ENCODE measurements at places on chromosomes 3 and 15. TPM values are rescaled to one million over a fixed set of nuclear protein-coding genes. Genes with fewer than 3 reads are reported as not detected.

DNA sequence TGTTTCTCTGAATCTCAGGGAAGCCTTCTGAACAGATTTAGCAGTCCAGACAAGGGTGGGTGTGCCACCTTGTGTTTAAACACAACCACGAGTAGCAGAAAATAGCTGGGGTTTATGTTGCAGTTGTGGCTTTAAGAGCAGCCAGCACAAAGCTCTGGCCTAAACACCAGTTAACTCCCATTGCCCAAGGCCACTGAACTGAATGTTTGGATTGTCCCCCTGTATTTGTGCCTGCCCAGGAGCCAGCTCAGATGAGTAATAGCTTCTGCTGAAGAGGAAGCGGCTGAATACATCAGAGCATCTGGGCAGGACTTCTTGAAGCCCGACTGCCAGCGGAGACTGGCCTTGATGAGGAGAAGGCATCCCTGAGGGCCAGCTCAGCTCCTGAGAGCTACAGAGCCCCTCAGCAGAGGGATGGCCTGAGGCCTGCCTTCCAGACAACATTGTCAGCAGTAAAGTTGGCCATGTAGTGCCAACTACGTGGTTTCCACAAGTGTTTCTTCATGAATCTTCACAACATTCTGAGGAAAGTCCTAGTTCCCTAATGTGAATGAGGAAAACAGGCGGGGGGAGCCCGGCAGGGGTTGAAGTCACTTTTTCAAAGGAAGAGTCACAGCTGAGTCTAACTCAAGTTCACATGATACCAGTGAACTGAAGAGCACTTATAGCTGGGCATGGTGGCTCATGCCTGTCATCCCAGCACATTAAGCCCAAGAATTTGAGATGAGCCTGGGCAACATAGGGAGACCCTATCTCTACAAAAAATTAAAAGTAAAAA, 65.8 kb upstream of the ZBTB38 start:
- peaks cover 2% of the 10 kb centered on the region for H3K36me3 ChIP-seq
- peak overlapping the region; percentile 74 for H3K27ac ChIP-seq
- H3K27me3 ChIP-seq: no peaks in the 10 kb centered on the region
- no peak for DNase-seq
- peaks cover 23% of the 10 kb centered on the region for H3K4me1 ChIP-seq

DNA sequence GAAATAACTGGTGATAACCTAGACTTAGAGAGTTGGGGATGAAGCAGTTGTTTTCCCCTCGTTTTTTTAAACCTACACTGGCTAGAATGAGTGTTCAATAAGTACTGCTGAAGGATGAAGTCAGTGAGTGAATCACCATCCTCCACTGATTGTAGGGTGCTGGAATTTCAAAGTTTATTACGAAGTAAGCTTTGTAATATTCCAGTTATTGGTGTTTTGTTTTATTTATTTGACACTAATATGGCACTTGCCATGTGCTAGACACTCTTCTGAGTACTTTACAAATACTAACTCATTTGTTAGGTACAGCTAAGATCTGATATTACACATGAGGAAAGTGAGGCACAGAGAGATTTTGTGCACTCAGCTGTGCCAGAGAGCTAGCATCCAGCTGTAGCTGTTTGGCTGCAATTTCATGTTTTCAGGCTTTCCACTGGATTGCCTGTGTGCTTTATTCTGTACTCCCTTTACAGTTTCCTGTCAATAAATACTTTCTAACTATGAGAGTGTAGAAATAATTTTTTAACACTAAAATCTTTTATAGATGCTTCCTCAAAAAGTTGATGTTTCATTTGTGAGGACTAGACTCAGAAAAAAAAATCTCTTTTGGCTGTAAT, 5.8 kb downstream of the MAP2K5 start:
- H3K27ac ChIP-seq: peak overlapping the region; percentile 46
- peaks cover 41% of the 10 kb centered on the region for H3K4me1 ChIP-seq
- H3K4me3 ChIP-seq: no peak overlapping the region
- H3K36me3 ChIP-seq: peaks cover 2% of the 10 kb centered on the region
- no peak for DNase-seq

DNA sequence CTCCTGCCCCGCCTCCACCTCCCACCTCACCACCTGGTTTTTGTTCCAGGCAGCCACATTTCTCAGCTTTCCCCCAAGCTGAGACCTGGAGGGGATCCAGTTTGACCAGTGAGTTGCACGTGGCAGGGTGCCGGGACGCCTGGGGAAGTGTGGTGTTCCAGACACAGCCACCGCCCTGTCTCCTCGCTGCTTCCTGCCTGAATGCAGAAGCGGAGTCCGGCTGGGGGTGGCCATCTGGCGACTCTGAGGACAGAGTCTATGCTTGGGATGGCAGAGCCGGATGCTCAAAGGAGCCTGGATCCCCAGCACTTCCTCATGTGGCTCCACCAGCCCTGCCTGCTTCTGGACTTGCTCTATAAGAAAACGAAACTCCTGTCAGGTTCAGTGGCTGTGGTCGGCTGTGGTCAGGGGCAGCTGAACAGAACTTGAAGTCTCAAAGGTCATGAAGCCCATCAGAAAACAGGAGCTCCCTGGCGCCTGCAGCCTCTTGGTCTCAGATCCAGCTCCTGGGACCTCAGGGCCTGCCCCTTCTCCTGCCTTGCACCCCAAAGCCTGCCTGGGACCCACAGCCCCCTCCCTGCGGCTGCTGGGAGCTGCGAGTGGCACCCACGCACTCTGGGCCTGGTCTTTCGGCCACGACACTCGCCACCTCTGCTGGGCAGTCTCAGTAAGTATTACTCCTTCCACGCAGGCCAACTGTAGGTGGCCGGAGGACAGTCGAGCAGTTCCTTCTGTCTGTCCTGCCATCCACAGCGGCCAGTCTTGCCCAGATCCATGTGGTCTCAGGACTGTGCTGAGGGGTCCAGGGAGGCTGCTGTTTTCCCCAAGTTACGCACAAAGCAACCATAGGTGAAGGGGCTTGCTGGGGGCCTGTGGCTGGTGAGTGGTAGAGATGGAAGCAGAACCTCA, 112.8 kb upstream of the MEF2A start:
- H3K36me3 ChIP-seq: peaks cover 3% of the 10 kb centered on the region
- DNase-seq: peak; percentile 96
- peak overlapping the region; percentile 84 for H3K27ac ChIP-seq
- H3K4me1 ChIP-seq: peaks cover 89% of the 10 kb centered on the region

DNA sequence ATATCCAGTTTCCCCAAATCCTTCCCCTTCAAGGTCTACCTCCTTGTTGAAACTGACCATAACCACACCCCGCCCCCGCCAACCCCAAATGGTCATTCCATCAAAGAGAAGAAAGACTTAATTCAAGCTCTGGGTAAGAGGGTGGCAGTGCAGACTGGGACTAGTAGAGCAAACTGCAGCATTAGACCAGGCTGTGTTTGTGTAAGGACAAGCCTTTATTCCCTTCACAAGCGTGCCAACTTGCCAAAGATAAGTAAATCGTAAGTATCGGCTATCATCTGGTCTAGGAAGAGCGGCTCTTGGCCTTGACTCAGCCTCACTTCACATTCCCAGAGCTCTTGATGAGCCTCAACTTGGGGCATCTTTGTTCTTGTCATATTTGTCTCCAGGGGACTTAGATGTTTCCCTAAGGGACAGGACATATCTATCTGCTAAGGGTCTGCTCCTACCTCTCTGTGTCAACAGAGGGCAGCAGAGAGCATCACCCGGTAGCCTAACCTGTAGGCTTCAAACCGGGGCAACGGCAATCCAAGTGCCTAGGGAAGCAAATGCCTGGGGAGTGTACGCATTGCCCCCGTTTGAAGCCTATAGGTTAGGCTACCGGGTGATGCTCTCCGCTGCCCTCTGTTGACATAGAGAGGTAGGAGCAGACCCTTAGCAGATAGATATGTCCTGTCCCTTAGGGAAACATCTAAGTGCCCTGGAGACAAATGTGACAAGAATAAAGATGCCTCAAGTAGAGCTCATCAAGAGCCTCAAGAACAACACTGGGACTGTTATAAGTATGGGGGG, 8.9 kb upstream of the MAP3K13 start:
- no peak overlapping the region for H3K4me3 ChIP-seq
- no peaks in the 10 kb centered on the region for H3K4me1 ChIP-seq
- DNase-seq: no peak
- peaks cover 1% of the 10 kb centered on the region for H3K36me3 ChIP-seq

GRCh38 chr3:118772547-118773011, 262.1 kb downstream of the IGSF11 start:
- no peaks in the 10 kb centered on the region for H3K27me3 ChIP-seq
- no peak for DNase-seq
- H3K36me3 ChIP-seq: no peaks in the 10 kb centered on the region
- H3K27ac ChIP-seq: no peak overlapping the region
- no peaks in the 10 kb centered on the region for H3K4me1 ChIP-seq

GRCh38 chr3:65044401-65044800, 356.6 kb upstream of the ADAMTS9 start:
- no peak overlapping the region for H3K27ac ChIP-seq
- no peaks in the 10 kb centered on the region for H3K36me3 ChIP-seq
- no peak for DNase-seq
- H3K4me3 ChIP-seq: no peak overlapping the region
- H3K4me1 ChIP-seq: no peaks in the 10 kb centered on the region

The ATP1B3 gene
- 143 TPM for total RNA-seq

DNA sequence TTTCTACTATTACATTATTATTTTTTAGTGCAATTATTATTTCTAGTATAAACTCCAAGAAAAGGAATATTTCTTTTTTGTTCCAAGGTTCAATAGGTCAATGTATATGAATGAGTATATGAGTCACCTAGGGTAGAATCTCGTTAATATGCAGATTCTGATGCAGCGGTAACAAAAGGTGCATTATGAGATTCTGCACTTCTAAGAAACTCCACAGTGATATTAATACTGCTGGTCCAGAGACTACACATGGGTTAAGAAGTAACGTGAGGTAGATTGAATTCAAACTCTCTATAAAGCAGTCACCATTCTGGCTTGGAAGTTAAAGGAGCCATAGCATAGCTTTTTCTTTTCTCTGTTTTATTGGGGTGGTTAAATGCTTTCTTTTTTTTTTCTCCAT, 596.2 kb upstream of the TBL1XR1 start:
- DNase-seq: no peak
- H3K27ac ChIP-seq: peak overlapping the region; percentile 32
- peaks cover 71% of the 10 kb centered on the region for H3K4me1 ChIP-seq
- peaks cover 5% of the 10 kb centered on the region for H3K36me3 ChIP-seq
- no peak overlapping the region for H3K4me3 ChIP-seq

The TMEM108 gene
- 7.1 TPM for total RNA-seq

DNA sequence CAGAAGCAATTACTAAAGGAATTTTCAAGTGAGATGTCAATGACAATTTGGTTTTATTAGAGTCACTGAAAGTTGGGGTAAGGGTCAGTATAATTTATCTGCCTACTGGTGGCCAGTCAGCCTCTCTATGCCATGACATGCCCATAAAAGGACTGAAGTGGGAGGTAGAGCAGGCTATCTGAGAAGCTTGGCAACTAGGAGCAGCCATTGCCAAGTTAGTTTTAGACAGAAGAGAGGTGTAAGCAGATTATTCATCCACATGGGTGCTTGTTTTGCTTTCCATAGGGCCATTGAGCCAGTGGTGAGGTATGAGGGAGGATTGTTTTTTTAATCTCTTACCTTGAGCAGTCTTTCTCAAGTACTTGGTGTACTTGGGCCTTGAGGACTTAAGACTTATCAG, 8.1 kb upstream of the RBP1 start:
- no peak overlapping the region for H3K27ac ChIP-seq
- peaks cover 4% of the 10 kb centered on the region for H3K27me3 ChIP-seq

GRCh38 chr15:40054605-40054854, 15.5 kb upstream of the SRP14 start:
- H3K36me3 ChIP-seq: peaks cover 1% of the 10 kb centered on the region
- no peak overlapping the region for H3K27ac ChIP-seq
- peaks cover 36% of the 10 kb centered on the region for H3K4me1 ChIP-seq

The MEGF11 gene
- not detected for total RNA-seq

GRCh38 chr15:76440441-76440840, 103.9 kb downstream of the ISL2 start:
- no peaks in the 10 kb centered on the region for H3K27me3 ChIP-seq
- no peaks in the 10 kb centered on the region for H3K36me3 ChIP-seq
- DNase-seq: no peak
- H3K4me1 ChIP-seq: no peaks in the 10 kb centered on the region
- no peak overlapping the region for H3K27ac ChIP-seq

GRCh38 chr15:58019503-58020376, 45.8 kb downstream of the ALDH1A2 start:
- peak overlapping the region; percentile 76 for H3K27ac ChIP-seq
- DNase-seq: no peak
- peaks cover 9% of the 10 kb centered on the region for H3K4me1 ChIP-seq
- H3K36me3 ChIP-seq: peaks cover 1% of the 10 kb centered on the region

DNA sequence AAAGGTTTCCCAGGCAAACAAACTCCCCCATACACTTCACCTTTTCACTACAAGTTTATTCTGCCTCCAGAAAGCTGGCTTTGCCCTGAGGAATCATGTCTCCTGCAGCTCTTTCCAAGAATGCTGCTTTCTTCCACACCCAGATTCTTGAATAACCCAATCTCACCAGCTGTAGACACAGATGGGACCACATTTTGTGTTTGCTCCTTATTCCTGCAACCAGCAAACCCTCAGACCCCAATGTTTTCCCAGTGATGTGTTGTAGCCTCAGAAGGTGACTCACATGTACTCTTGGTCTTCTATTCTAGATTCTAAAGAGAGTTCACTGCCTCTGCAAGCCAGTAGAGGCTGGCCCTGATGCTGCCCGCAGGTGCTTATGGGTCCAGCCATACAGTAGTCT, 23.6 kb upstream of the TRIM59 start:
- DNase-seq: no peak
- no peak overlapping the region for H3K4me3 ChIP-seq
- peaks cover 3% of the 10 kb centered on the region for H3K36me3 ChIP-seq
- H3K27ac ChIP-seq: no peak overlapping the region
- peaks cover 21% of the 10 kb centered on the region for H3K4me1 ChIP-seq

The GOLGA6A gene
- 0.12 TPM for total RNA-seq

The PHC3 gene
- total RNA-seq: 52.6 TPM

The CCDC80 gene
- 1,574 TPM for total RNA-seq

The RNF111 gene
- total RNA-seq: 25.8 TPM

DNA sequence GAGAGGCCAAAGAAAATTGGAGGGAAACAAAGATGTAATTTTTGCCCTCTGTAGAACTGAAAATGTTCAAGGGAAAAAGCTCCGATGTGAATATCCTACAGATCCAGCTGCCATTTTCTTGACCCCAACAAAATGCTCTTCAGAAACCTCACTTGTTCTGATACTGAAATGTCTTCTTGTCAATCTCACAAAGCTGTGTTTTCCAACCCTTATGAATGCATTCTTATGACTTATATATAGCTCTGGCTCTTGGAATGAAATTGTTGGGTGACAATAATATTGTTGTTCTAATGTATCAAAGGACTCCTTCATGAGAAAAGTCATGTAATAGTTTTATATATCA, 157.1 kb upstream of the TGFBR2 start:
- no peak for DNase-seq
- no peak overlapping the region for H3K27ac ChIP-seq
- no peaks in the 10 kb centered on the region for H3K27me3 ChIP-seq
- peaks cover 21% of the 10 kb centered on the region for H3K4me1 ChIP-seq

The LRTM1 gene
- total RNA-seq: not detected

Data from chondrocyte (in vitro differentiated cells).